G401 (cell line): ENCODE measurements at places on chromosomes 7 and 10.

DNA sequence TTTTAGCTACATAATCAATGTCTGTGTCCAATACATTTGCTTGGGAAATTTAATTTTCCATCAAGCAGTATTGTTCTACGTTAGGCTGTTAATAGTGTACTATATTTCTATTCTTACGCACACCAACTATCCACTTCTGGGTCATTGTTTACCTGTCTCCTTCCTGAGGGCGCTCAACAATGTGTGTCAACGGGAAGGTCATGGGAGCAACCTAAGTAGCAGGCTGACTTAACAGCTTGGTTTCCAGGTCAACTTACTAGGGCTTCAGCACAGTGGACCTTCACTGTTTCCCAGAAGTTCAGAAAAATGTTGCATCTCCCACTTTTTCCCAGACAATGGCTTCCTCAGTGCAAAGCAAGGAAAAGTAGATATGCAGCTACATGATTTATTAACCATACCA, 13.7 kb downstream of the THSD7A start:
- no peak for DNase-seq

GRCh38 chr7:106283831-106284713, 711 bp downstream of the NAMPT start:
- DNase-seq: peak; percentile 65

DNA sequence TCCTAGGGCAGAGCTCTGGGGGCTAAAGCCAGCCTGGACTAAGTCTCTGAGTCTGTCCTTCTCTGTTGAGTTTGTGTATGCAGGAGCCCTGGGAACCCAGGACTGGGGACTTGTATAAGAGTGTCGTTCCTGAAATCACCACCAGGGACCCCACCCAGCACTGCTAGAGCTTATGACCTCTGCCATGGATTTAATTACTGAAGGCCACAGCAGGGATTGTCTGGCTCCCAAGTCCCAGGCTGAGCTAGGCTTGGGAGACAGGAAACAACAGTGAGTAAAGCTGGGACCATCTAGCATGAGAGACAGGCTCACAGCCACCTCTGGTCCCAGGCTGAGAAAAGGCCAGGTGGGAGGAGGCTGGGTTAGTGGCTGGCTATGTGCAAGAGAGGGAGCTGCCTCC, 1.4 kb upstream of the TSPAN15 start:
- no peak for DNase-seq

GRCh38 chr10:88152728-88153133, 289.3 kb downstream of the PTEN start:
- no peak for DNase-seq

DNA sequence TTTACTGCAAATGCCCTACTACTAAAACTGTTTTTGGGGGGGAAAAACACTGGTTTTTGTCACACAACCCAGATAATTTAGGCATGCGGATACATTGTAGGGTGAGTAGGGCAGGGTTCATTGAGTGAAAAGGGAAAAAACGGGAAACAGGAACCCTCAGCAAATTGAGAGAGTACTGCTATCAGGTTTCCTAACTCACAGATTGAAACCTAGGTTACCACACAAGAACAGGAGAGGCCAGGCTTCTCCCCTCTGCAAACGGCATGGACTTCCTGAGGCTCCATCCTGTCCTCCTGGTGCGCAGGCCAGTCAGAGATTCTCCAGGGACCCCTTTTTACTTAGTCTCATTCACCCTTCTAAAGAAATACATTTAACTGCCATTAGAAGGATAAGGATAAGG, 30.6 kb downstream of the AVL9 start:
- no peak for DNase-seq

- no peak for DNase-seq
Measured at GRCh38 chr10:128629111-128630096, 503.2 kb upstream of the MKI67 start.

- DNase-seq: no peak
Measured at GRCh38 chr10:104201636-104202035, 30.5 kb downstream of the CFAP43 start.

GRCh38 chr10:26628395-26628794, 69.1 kb upstream of the PDSS1 start:
- DNase-seq: no peak

GRCh38 chr10:70374775-70375614, 7.4 kb downstream of the LRRC20 start:
- no peak for DNase-seq

DNA sequence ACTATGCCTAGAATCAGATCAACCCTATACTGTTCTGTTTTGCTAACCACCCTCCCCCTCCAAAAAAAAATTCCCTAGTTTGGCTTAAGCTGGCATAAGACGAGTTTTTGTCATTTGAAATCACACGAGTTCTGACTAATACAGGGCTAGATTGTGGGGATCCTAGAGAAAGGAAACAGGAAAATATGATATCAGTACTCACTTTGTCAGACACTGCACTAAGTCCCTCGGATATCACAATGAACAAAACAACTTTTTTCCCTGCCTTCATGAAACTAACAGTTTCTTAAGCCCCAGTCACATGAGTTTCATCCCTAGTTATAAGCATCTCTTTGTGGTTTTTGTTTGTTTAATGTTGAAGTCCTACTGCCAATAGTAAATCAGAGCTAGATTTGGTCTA, 118.5 kb downstream of the ITGB8 start:
- DNase-seq: no peak

- DNase-seq: no peak
Measured at GRCh38 chr10:13893926-13894325, 307.2 kb downstream of the PRPF18 start.

- no peak for DNase-seq
Measured at GRCh38 chr10:94879214-94879613, 59.2 kb upstream of the CYP2C9 start.

GRCh38 chr10:35089611-35090161, 455 bp downstream of the CUL2 start:
- peak; percentile 6 for DNase-seq

DNA sequence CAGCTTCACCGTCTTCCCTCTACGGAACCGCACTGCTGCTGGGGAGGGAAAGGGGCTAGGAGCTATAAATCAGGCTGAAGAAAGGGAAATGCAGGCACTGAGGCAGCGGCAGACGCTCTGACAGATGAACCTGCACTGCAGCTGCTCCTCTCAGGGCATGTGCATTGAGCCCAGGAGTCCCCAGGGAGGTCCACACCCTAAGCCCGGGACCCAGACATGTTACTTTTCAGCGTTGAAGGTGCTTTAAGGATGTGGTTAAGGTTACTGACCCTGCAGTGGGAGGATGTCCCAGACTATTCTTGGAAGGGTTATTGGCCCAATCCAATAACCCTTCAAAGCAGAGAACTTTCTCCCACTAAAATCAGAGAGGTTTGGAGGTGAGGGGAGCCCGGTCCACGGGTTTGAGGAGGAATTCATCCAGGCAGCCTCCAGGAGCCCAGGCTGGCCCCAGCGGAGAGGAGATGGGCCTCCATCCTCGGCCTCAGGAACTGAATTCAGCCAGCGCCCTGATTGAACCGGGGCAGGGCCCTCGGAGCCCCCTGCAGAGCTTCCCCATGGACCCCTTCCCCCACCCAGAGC, 75.4 kb downstream of the ADARB2 start:
- no peak for DNase-seq

DNA sequence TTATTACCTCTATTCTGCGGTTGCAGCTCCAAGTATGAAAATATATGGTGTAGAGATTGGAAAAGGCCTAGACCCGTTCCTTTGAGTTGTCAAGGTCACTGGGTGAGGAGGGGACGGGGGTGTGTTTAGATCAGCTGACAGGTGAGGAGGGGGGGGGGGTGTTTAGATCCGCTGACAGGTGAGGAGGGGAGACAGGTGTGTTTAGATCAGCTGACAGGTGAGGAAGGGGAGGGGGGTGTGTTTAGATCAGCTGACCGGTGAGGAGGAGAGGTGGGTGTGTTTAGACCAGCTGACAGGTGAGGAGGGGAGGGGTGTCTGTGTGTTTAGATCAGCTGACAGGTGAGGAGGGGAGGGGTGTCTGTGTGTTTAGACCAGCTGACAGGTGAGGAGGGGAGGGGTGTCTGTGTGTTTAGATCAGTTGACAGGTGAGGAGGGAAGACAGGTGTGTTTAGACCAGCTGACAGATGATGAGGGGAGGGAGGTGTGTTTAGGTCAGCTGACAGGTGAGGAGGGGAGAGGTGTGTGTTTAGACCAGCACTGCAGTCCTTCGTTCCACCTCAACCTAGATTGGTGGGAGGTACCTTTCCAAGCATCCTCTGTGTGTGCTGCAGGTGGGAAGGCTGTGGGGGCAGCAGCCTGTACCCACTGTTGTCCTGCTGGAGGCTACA, 655.0 kb upstream of the ADARB2 start:
- no peak for DNase-seq

DNA sequence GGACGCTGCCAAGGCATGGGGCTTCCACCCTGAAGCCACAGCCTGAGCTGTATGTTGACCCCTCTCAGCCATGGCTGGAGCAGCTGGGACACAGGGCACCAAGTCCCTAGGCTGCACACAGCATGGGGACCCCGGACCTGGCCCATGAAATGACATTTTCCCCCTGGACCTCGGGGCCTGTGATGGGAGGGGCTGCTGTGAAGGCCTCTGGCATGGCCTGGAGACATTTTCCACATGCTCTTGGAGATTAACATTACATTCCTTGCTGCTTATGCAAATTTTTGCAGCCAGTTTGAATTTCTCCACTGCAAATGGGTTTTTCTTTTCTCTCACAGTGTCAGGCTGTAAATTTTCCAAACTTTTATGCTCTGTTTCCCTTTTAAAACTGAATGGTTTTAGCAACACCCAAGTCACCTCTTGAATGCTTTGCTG, 463.6 kb downstream of the ZWINT start:
- no peak for DNase-seq

- no peak for DNase-seq
Measured at GRCh38 chr10:37992083-37992482, 15.6 kb upstream of the ZNF25 start.

- no peak for DNase-seq
Measured at GRCh38 chr10:123402656-123403055, 248.5 kb downstream of the BUB3 start.

GRCh38 chr7:42843205-42843800, 68.6 kb downstream of the C7orf25 start:
- peak; percentile 45 for DNase-seq

GRCh38 chr10:78394047-78394446, 360.4 kb downstream of the RPS24 start:
- DNase-seq: no peak

- DNase-seq: no peak
Measured at GRCh38 chr10:2592360-2593160, 474.8 kb upstream of the PFKP start.

- DNase-seq: no peak
Measured at GRCh38 chr10:104424719-104425118, 71.1 kb downstream of the CFAP58 start.

DNA sequence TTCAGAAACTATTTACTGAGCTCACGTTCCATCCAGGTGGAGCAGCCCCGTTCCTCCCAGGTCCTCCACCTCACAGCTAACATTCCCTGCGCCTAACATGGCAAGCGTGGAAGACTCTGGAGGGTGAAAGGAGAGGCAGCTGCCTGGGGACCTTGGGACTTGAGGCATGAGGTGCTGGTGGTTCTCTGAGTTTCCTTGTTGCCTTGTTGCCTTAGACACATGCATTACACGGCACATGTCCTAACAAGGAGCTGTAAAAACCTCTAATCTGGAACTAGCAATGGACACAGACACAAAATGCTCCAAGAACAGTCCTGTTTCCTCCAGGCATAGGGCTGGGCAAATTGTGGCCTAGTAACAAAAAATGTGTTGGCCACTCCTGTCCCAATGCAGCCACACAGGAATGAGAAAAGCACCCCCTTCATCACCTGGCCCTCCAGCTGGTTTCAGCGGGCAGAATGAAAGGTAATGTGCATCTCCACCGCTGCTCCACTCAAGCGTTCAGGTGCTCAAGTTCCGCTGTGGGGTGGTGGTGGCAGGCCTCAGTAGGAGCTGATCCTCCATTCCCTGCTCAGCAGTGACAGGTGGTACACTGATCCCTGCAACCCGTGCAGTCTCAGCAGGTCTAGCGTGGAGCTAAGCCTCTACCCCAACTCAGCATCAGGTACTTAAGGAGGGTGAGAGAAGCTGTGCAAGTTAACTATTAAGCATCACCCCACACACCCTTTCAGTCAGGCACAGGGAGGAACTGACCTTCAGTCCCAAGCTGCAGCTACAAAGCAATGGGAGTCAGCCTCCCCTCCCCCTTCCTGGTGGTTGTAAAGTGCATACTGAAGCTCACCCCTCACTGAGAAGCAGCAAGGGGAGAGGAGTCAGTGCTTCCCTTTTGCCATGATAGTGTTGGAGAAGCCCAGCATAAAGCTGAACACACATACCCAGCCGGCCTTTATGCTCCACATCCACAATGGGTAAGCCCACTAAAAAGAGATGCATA, 382.8 kb downstream of the SDK1 start:
- no peak for DNase-seq

DNA sequence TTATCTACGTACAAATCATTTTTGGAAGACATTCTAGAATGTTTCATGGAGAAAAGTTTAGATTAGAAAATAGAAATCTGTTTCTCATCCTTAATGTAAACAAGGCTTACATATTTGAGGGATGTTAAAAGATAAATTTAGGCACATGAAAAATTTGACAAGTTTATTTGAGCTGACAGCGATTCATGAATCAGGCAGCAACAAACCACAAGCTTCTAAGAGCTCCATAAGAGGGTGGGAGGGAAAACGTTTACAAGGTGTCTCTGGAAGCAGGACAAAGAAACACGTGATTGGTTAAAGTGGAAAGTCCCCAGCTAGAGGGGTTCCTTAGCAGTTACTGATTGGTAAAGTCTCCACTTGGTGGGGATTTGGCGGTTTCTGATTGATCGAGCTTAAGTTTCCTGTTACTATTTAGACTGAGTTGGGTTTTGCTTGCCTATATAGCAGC, 228.9 kb upstream of the PITRM1 start:
- no peak for DNase-seq

DNA sequence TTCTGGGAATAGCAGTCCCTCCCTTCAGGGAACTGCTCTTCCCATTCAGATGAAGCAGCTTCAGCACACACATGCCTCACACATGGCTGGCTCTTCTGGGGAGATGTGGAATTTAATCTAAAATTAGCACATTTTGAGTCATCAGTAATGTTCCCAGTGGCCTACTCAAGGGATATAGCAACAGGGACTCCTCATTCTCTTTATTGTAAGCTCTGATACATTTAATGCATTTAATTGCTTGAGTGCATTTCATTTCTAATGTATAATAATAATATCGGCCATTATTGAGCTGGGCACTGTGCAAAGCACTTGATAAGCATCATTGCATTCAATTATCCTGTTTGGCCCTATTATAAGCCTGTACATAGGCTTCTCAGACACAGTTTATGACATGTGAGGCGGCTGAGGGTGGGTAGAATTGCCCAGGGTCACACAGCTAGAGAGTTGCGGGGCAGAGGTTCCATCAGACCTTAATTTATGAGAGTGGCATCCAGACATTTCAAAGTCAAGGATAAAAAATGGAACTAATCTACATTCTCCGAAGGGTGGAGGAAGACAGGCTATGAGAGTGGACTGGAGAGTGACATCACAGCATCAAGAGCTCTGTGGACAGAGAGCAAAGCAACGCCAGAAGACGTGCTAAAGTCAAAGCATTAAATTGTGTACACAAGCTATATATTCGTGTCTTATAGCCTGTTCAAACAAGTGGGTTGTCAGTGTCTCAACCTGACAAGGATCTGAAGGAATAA, 76.8 kb downstream of the LANCL2 start:
- DNase-seq: no peak
